ENCODE measurements at places on chromosomes 5 and 9.

GRCh38 chr5:26553079-26553478 is 485.3 kb downstream of the CDH9 start:
- DNase-seq: peak; percentile 36

DNA sequence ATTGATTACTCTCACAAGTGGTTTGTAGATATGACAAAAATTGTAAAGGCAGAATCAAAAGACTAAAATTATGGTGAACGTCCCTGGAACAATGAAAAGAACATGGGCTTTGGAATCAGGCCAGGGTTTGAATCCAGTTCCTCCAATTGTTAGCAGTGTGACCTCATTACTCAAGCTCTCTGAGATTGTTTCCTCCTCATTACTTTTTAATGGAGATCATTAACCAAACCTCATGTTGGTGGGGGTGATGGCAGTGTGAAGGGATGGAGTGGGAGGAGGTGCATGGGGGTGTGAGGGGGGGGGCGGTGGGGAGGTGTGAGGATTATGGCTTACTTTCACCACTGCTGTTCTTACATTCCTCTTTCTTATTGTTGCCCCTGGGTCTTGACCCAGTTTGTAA is 44.1 kb upstream of the FOXE1 start:
- DNase-seq: no peak

- no peak for DNase-seq
Observed at GRCh38 chr5:81633891-81634290, 117.0 kb downstream of the SSBP2 start.

DNA sequence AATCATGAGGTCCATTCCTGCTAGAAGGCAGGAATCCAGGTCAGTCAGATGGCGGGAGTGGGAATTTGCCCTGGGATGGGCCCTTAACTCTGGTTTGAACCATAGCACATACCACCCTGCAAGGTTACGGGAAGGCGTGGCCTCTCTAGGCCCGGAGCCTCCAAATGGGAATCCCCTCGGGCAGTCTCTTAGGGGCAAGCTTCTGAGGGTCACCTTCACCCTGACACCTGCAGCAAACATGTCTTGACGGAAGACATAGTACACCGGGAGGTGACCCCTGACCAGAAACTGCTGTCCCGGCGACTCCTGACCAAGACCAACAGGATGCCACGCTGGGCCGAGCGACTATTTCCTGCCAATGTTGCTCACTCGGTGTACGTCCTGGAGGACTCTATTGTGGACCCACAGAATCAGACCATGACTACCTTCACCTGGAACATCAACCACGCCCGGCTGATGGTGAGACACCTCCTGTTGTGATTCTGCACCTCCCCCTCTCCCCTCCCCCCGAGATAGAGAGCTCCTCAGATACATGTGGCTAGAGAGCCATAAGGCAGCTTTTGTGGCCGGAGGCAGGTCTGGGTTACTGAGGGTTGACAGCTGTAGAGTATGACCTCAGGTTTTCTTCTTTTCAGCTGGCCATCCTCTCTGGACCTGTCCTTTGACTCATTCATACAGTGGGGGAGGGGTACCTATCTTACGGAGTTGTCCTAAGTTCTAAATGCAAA is 957 bp downstream of the PRELID1 start:
- DNase-seq: no peak

GRCh38 chr9:129131300-129132145 is 20.3 kb downstream of the PTPA start:
- peak; percentile 91 for DNase-seq

GRCh38 chr5:81146031-81146430 is 87.1 kb upstream of the CKMT2 start:
- no peak for DNase-seq

DNA sequence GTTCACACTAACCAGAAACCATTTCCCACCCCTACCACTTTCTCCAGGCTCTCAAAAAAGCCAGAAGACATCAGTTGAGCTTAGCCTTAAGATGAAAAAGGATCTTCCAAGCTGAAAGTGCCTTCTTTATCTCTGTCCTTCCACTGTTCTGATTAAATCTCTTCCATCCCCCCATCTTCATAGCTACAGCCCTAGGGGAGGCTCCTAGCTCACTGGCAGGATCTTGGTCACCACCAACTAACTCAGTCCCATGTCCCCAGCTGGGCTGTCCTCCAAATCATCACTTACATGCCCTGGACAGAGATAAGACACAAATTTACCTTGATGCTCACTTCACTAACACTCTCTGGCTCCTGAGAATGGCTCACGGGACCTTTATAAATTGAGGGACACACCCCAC is 14.3 kb downstream of the LCP2 start:
- no peak for DNase-seq

- DNase-seq: no peak
Observed at GRCh38 chr9:7489036-7489435, 310.5 kb downstream of the DMAC1 start.

- DNase-seq: no peak
Observed at GRCh38 chr9:4344946-4345345, 45.1 kb upstream of the GLIS3 start.

GRCh38 chr9:110189559-110190320 is 18.2 kb downstream of the C9orf152 start:
- no peak for DNase-seq

GRCh38 chr5:68297656-68298055 is 82.1 kb downstream of the PIK3R1 start:
- no peak for DNase-seq

DNA sequence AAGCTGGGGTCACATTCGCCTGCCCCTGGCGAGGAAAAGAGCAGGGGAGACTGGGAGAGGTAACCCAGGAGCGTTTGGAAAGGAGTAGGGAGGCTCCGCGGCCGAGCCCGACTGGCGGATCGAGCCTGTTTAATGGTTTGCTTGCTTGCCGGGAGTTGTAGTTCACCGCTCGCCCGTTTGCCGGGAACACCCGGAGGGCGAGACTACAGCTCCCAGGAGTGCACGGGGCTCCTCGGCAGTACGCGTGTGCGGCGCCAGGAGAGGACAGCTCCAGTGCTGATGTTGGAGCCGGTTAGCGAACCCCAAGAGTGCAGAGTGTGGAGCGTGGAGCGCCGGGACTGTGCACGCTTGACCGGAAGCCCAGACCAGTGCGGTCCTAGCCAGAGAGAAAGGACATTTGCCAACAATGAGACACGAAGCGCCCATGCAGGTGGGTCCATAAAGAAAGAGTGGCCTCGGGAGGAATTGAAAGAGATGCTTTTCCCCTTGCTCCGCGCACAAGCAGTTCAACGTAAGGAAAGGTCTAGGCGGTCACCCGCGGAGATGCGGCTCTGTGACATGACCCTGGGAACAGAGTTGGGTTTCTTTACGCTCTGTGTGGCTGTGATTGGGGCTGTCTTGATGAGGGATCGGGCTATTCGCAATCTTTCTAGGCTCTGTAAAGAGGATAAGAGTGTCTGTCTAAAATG is at the start of gene RAB3C:
Gene RAB3C, plus strand, starts transcription at position 273 of the 689 bp plus-strand sequence. Its CDS starts 134 bp downstream, at position 407.
- peak; percentile 95 for DNase-seq

GRCh38 chr5:139092741-139093343 is 105.3 kb downstream of the SIL1 start:
- no peak for DNase-seq

- DNase-seq: no peak
Observed at GRCh38 chr9:27545471-27545870, 15.9 kb upstream of the MOB3B start.

DNA sequence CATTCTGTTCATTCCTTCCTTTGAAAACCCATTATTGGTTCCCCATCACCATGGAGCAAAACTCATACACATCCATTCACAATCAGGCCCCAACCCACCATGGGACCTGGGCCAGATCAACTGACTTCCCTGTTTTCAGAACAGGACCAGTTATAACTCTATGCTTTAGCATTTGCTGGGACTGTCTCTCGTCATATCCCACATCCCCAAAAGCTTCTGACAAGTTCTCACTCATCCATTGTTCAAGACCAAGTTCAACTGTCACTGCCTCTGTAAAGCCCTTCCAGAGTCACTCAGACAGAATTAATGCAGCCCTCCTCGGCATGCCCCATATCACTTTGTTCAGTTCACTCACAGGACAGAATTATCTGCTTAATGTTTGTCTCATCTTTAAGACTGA is 4.0 kb downstream of the FAM169A start:
- DNase-seq: no peak

DNA sequence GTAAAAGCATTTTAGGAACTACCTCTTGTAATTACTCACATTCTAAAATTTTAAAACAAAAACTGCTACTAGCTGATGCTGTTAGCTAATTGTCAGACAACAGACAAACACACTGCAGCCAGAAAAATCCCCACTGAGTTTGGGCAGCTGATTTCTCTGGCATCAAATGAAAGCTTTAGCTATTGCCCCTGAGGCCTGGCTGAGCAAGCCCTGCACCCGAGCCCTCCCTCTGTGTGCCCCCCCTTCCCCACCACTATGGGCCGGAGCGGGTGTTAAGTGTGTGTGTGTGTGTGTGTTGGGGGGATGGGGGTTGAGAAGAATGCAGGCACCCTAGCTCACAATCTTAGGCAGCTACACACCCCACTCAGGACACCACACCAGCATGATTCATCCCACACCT is 2.4 kb downstream of the NEUROG1 start:
- no peak for DNase-seq

GRCh38 chr9:84512493-84512892 is 157.0 kb upstream of the NTRK2 start:
- no peak for DNase-seq

GRCh38 chr5:40333459-40334241 is 346.1 kb upstream of the PTGER4 start:
- DNase-seq: no peak

DNA sequence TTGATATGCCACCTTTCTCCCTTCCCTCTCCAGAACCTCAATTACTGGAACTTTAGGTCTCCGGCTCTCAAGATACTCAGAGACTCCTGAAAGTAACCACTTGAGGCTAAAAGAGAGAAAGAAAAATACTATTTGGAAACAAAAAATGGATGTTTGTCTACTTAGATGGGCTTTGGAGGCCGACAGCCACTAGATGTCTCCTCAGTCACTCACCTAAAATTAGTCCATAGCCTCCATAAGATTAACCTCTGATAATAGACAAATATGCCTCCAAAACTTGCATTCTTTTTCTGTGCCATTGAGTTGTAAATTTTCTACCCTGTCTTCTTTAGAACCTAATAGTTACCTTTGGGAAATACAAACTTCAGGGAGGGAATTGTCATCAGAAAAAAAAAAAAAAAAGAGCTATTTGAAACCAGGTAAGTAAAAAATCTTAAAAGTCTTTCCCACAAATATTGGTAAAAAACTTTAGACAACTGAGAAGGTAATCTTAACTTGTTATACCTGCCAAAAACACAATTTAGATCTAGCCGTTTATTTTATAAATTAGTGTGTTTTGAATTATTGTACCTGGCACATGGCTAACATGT is 11.2 kb upstream of the PCDH1 start:
- no peak for DNase-seq

GRCh38 chr5:170056561-170057267 is 49.0 kb upstream of the FOXI1 start:
- no peak for DNase-seq

GRCh38 chr5:84618262-84618661 is 233.6 kb upstream of the EDIL3 start:
- no peak for DNase-seq

- DNase-seq: no peak
Observed at GRCh38 chr5:60634051-60634450, 65.9 kb downstream of the DEPDC1B start.

DNA sequence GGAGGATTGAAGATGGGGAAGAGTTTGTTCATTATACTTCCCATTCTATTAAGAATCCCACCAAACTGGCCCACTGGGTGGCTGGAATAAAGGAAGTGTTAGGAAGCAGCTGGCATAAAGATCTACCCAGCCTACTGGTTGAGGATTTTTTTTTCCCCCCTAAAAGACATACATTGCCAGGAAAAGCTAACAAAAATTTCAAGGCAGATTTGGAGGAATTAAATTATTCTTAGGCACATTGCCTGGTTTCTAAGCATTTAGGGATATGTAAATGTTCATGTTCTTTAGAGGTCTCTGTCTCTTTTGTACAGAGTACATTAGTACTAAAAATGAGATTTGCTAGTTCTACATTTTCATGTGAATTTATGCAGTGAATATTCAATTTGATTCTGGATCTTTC is 8.3 kb downstream of the PIK3R1 start:
- DNase-seq: no peak

DNA sequence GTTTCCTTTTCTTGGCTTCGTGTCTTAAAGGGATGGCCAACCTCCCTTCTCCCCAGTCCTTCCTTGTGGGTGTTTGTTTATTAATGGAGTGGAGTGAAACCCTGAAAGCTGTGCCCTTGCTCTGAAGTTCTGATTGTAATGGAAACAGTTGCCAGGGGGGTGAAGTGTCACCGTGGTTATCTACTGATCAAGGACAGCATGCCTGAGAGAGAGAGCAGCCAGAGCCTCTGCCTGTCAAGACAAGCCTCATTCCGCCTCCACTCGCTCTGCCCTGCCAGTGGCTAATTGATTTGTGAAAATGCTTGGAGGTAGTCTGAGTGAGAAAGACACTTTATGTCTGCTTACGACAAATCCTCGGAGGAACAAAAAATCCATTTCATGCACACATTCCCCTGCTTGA is 143.7 kb upstream of the SLC30A5 start:
- peak; percentile 38 for DNase-seq

DNA sequence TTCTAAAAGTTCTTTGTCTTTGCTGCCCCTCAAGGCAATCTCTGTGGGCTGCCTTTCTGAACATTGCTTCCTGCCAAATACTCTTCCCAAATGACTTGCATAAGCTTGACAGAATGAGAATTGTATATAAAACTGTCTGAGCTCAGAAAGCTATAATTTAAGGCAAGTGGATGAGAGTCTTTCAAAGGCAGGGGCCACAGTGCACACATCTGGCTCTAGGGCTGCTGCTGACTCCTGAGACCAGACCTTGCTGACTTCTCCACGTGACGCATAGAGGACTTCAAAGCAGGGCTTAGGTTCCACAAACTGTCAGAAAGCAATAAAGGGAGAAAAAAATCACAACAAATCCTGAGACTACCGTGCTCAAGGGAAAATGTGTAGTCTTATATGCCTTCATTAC is 79.4 kb upstream of the DIRAS2 start:
- no peak for DNase-seq

DNA sequence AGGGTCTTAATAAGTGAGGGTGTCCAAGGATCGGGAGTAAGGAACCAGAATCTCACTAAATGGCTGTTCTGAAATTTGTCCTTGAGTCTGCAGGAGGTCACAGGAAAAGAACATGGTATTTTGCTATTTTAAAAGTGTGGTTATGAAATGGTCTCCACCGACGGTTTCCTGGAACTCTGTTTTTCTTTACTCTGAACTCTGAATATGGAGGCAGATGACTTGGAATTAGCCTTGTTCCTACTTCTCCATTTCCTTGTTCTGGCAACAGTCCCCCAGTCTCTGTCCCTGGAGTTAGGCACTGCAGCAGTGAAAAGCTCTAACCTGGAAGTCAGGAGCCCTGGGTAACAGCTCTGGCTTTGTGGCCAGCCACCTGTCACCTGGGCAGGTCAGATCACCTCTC is 46.6 kb upstream of the C5orf58 start:
- no peak for DNase-seq

- no peak for DNase-seq
Observed at GRCh38 chr5:170292179-170293104, 5.1 kb downstream of the LCP2 start.

Measured in glutamatergic neuron (in vitro differentiated cells).